ENCODE measurements at places on chromosomes 11 and 22.

DNA sequence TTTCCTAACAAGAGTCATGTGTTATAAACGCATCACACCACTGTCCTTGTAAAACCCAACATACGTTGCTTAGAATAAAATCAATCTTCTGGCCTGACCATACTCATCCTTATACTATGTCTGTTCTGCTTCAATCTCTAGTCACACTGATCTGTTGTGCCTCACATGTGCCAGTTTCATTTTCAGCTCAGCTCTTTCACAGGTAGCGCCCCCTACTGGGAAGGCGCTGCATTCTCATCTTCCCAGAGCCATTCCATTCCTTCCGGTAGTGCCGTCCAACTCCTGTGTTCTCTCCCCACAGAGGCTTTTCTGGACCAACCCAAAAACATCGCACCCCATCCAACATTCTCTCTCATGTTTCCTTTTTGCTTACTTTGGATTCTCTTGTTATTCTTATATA lies 22.2 kb downstream of the CASP5 start:
- DNase-seq: no peak

DNA sequence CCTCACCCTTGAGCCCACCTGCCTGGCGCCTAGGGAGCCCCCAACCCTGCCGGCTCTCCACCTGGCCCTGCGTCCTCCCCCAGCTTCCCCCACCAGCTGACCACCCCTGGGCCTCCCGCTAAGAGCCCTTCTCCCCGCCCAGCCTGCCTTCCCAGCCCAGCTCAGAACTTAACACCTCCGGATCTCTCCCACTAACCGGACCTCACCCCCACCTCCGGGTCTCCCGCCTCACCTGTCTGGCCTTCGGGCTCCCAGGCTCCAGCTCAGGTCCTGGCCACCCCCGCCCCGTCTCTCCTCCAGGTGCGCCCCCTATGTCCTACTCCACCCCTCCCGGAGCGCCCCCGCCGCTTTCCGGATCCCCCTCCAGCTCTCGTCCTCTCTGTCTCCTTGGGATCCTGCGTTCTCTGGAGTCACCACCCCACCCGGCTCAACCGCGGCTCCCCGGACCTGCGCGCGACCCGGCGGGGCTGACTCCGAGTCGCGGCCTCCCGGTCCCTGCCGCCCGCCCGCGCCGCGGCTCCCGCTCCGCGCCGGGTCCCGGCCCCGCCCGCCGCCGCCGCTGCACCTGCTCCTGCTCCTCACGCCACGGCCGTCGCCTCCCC lies at the start of gene KCNJ11:
Gene KCNJ11 (minus strand): TSS at position 51 of the 602 bp plus-strand sequence. CDS start 568 bp downstream, outside the sequence.
- DNase-seq: no peak

- no peak for DNase-seq
These were observed 84.5 kb downstream of the BCR start for GRCh38 chr22:23264610-23265367.

DNA sequence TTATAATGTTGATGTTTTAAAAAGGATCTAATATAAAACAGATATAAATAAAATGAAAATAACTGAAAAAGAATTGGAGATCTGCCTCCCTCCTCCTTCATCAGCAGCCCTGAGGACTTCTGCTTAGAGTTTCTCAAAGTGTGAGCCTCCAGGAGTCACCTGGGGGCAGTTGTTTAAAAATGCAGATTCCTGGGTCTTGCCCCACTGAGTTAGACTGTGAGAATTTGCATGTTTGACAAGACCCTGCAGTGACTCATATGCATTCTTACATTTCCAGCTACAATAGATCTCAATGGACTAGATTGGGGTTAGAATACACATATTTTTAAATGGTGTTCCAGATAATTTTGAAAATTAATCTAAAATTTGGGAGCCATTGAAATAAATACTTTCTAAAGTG lies 798 bp upstream of the OOSP3 start:
- no peak for DNase-seq

DNA sequence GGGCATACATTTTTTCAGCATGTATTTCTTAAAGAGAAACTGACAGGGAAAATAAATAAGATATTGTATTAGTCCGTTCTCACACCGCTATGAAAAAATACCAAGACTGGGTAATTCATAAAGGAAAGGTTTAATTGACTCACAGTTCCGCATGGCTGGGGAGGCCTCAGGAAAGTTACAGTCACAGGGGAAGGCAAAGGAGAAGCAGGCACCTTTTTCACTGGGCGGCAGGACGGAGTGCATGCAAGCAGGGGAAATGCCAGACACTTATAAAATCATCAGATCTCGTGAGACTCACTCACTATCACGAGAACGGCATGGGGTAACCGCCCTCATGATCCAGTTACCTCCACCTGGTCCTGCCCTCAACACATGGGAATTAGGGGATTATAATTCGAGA lies 44.2 kb downstream of the PPFIA1 start:
- no peak for DNase-seq

- no peak for DNase-seq
These were observed 15.6 kb downstream of the SYNGR1 start for GRCh38 chr22:39365492-39365780.

GRCh38 chr22:35961480-35962295 lies 66.9 kb downstream of the RBFOX2 start:
- no peak for DNase-seq

DNA sequence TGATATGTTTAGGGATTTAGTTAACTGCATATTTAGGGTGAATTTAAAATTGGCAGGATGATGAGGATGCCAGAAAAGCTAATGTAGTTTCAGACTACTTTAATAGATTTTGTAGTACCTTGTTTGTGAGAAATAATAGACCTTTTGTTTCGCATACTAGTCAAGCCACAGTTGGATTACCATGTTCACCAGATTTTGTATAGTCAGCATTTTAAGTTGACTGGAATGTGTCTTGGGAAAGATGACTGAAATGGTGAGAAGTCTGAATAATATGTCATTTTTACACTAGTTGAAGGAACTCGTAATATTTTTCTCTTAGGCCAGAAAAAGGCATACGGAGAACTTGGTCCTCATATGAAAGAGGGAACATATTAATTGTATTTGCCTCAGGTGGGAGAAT lies 23.4 kb downstream of the ATM start:
- no peak for DNase-seq

DNA sequence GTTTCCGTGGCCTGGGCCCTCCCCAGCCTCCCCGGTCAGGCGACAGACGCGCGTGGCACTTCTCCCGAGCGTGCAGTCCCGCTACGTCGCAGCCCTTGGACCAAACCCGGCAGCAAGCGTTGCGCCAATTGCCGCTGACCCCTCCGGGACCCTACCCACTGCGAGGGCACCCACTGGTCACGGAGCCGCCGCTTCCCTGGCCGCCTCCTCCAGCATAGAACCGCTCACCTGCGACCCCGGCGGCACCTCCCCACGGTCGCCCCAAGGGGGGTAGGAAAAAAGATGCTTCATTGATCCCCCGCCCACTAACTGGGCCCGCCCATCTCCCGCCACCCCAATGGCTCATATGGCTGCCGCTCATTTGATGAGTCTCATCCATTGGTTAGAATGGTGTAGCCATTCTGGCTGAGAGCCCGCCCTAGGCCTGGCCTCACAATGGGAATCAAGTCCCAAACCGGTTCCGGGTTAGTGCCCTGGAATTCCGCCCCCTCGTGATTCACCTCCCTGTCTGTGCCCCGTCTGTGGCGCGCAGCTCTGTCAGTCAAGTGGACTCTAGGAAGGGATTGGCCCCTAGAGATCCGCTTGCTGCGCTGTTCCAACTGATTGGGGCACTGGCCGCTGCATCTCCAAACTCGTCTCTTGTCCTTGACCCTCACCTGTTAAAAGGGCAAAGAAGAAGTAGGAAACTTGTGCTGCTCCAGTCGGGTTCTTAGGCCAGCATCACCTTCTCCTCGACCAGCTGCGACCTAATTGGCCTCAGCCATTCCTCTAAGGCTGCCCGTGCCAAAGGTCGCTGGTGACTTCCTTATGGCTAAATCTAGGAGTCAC lies at the start of gene MSANTD4:
Gene MSANTD4 (minus strand): TSS at position 274 of the 828 bp plus-strand sequence. CDS start 11,323 bp downstream, outside the sequence.
- peak; percentile 99 for DNase-seq

DNA sequence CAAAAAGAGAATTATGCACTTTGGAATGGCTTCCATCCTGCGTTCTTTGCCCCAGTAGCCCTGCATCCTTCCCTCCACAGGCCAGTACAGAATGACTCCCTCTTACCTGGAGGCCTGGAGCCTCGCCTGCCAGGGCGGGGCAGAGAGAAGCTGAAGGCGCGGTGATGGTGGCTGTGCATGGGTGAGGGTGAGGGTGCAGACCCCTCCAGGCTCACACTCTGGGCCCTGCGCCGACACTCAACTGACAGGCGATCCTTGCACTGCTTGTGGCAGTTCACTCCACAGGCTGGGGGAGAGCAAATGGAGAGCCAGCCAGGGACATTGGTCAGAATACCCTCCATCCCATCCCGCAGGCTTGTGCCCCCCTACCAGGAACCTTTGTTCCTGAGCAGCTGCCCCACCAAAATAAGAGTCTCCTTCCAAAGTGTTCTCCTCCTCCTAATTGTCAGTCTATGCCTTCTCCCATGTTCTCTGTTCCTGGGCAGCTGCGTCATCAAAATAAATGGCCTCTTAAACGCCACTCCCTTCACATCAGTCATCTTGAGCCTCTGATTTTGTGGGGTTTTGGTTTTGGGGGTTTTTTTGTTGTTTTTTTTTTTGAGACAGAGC lies 5.9 kb upstream of the NRXN2 start:
- DNase-seq: no peak

GRCh38 chr11:37352485-37352884 lies 754.4 kb upstream of the RAG2 start:
- DNase-seq: no peak

GRCh38 chr11:93767018-93767417 lies 17.1 kb upstream of the MED17 start:
- DNase-seq: no peak

- DNase-seq: no peak
These were observed 475.1 kb upstream of the CNTN5 start for GRCh38 chr11:98545544-98546175.

DNA sequence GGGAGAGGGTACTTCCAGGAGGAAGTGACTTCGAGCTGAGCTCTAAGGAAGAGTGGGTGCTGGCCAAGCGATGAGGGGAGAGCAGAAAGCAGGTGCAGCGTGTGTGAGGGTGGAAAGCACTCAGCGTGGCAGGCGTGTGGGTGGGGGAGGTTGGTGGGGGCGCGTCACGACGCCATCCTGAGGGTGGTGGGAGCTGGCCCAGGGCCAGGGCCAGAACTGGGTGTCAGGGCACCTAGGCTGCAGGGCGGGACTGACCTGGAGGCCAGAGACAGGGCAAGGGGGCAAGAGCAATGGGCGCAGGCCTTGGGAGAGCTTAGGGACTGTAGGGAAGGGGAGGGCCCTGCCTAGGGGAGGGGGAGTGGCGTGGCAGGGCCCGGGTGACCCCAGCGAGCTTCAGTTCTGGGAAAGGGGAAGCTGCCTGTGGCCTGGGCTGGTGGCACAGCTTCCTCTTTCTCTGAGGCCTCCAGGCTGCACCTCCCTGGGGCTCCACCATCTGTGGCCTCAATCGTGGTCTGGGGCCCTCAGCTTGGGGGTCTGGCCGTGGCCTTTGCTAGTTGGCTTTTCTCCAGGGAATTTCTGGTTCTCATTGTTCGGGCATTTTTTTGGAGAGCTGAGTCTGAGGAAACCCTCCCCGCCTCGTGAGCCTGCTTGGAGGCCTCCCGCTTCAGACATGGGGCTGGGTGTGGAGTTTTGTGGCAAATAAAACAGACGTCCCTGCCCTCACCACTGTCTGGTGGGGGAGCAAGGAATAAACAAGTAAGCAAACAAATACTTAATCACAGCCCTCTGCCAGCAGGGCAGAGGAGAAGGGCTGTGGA lies 8.9 kb downstream of the RELT start:
- DNase-seq: no peak

GRCh38 chr11:20489948-20490347 lies 102.4 kb downstream of the PRMT3 start:
- no peak for DNase-seq

- DNase-seq: no peak
These were observed 53.9 kb upstream of the RCE1 start for GRCh38 chr11:66789097-66789890.

- DNase-seq: peak; percentile 63
These were observed 239.5 kb downstream of the ST3GAL4 start for GRCh38 chr11:126594921-126595367.

- DNase-seq: no peak
These were observed 76.2 kb downstream of the IGLL1 start for GRCh38 chr22:23503736-23504440.

- no peak for DNase-seq
These were observed 32.4 kb downstream of the CREB3L1 start for GRCh38 chr11:46309814-46310259.

DNA sequence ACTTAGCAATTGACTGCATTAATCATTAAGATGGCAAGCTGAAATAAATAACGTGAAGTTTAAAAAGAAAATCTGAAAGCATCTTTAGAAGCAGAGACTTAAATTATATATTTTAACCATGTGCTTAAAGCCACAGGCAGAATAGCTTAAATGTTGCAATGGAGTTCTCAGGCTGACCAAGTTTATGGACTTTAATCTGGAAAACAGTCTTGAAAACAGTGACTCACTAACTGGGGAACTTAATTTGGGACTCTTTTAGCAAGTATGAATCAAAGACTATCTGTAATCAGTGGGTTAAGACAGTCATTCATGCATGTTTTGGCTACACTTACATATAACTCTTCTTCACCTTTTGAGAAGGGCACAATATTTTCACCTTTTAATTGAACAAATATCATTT lies 12.6 kb upstream of the GLYATL1 start:
- no peak for DNase-seq

DNA sequence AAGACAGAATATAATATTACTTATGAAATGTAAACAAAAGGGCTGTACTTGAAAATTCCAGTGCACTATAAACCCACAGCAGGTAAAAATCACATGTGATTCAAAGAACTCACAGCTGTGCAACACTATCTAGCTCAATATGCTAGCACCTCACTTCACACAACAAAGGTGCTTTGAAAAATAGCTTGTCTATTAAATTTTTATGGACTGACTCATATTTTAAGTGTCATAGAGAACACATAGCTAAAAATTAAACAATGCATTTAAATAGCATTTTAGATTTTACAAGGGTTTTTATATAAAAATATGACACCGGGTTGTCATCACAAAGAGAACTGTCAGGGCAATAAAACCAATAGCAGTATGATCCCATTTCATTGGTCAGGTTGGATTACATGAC lies 1390.5 kb upstream of the TENM4 start:
- no peak for DNase-seq

DNA sequence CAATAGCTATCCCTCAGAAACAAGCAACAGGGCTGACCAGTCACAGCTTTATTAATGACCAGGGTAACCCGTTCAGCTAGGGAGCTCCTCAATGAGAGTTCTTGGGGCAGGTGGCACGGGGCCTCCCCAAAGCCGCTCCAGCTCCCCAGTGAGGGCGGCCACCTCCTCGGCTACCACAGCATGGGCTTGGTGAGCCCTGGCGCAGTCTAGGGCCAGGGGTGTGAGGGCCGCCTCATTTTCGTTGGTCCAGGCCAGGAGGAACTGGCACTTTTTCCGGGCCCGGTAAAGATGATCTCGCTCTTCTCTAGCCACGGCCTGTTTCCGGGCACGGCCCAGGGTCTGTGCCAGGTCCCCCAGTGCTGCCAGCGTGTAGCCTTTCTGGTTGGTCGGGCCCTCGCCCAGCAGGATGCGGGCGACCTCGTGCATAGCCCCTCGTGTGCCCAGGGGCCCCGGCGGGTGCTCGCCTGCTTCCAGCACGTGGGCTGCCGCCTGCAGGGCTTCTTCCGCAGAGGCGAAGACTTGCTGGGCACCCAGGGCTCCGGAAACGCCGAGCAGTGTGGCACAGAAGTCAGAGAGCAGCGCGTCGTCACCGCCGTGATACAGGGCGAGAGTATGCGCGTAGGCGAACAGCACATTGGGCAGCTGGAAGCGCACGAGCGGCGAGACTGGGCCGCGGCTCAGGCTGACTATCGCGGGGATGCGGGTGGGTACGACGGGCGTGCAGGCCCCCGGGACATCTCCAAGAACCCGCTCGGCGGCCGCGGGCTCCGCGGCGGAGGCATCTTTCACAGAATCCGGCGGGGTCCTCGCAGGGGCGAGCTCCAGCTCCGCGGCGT lies 913 bp downstream of the ZNHIT2 start:
- DNase-seq: no peak
